Epithelial cell of proximal tubule (primary cell): ENCODE measurements at places on chromosomes 2 and 18. TPM values are rescaled to one million over a fixed set of nuclear protein-coding genes. Genes with fewer than 3 reads are reported as not detected.

- no peak for DNase-seq
Observed at GRCh38 chr2:196372811-196373664, 201.7 kb upstream of the STK17B start.

DNA sequence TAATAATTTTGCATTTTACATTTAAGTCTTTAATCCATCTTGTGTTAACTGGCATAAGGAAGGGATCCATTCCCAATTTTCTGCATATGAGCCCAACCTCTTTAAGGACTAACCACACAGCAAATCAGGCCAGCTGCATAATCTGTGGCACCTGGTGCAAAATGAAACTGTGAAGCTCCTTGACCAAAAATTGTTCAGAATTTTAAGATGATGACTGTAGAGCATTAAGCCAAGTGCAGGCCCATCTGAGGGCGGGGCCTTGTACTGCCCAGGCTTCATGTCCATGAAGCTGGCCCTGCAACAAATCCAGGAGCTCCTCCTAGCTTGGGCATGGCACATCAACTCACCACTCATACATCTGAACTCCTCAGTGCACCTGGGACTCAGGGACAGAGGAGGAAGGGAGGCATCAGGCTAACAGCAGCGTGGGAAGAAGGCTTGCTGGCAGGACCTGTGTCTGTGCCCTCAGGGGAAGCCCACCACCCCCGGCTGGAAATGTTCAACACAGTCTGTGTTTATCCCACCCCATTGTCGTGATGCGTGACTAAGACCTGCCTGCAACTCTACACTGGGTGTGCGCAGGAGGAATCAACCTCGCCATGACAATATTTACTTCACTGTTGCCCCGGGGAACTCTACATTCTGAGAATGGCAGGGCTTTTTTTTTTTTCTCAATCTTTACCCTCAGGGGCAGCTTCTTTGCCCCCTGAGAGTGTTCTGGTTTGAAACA, 128.9 kb upstream of the SIX2 start:
- DNase-seq = no peak

DNA sequence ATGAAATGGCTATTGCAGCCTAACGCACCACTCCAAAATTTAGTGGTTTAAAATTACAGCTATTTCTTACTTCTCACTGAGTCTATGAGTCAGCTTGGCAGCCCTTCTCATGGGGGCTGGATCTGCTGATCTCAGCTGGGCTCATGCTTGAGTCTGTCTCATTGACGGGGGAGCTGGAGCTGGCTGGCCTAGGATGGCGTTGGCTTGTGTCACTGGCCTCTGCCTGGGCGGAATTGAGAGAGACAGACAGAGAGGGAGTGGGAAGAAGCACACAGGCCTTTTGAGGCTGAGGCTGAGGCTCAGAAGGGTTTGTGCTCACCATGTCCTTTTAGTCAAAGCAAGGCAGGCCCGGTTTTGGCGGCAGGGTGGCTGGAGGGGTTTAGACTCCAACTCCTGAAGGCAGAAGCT, 412.1 kb upstream of the MYT1L start:
- no peak for DNase-seq

DNA sequence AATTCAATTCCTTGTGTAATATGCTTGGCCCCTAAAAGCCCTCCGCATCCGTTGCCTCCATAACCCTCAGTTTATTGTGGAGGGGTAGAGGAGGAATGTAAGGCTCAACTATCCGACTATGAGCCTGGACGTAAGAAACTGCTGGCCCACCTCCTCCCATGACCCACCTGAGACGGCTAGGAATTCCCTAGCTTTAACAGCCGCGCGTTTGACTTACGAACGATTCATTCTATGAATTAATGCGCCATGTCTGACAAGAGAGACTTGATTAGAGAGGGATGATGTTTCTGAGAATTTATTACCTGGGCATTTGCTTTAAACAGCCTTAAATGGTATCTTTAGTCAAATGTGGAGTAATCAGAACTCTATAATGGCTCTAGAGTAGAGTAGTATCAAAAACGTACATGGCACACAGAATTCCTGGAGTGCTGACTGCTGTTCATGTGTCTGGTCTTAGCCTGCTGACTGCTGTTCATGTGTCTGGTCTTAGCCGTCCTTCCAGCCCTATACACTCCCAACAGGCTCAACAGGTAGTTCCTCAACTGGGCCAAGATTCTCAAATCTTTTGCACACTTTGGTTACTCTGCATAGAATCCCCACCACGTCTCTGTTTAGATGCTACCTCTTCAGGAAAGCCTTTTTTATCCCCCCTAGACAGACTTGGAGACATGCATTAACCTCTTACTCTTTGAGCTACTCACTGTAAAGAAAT, 899 bp upstream of the GFPT1 start:
- no peak for DNase-seq

- DNase-seq = no peak
Observed at GRCh38 chr2:236712304-236712703, 142.7 kb downstream of the ACKR3 start.

DNA sequence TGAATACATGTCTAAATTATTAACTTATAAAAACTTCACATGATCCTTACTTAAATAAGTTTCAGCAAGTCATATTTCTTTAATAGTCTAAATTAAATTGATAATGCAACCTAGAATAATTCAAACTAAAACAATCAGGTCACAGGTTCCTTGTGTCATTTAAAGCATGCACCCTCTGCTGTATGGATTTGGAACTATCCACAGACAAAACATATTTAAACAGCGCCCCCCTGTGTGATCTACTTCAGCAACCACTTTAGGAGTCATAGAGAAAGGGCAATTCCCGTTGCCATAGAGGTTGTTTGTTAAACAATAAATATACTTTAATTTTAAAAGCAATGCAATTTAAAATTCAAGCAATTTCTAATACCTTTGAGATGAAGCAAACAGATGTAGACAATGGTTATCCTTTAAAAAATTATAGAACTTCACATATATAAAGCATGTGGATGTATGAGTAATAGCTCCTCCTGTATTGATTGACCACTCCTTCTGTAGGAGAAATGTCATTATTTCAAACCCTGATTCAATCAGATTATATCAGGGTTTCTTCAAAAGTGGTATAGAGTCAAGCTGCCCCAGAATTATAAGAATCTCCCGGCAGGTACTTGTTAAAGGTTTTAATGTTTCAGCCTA, 21.2 kb downstream of the GRB14 start:
- peak; percentile 76 for DNase-seq

STAT4 gene
- total RNA-seq = 0.72 and 1.6 TPM in 2 replicates

ALPG gene
- total RNA-seq = not detected in 2 replicates
